ENCODE measurements at places on chromosomes 16 and 17.

GRCh38 chr16:35302859-35303258, 1843.4 kb downstream of the TP53TG3F start:
- DNase-seq, result no peak

- DNase-seq, result no peak
Measured at GRCh38 chr16:84499638-84500037, 4.8 kb downstream of the MEAK7 start.

DNA sequence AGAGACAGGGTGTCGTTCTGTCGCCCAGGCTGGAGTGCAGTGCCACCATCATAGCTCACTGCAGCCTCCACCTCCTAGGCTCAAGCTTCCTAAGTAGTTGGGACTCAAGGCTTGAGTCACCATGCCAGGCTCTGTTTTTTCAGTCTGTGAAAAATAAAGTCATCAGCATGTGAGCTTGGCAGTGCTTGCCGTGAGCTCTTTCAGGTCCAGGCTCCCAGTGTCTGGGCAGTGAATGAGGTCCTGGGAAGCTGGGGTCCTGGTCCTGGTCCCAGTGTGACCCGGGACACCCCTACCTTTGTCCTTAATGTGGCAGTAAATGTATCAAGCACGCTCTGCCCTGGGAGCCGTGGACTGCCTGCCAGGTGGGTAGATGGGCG, 22.9 kb upstream of the RPL13 start:
- DNase-seq, result no peak

GRCh38 chr17:45301674-45302073, 15.1 kb downstream of the MAP3K14 start:
- no peak for DNase-seq

GRCh38 chr17:64554028-64554637, 47.4 kb downstream of the CEP95 start:
- DNase-seq, result no peak

DNA sequence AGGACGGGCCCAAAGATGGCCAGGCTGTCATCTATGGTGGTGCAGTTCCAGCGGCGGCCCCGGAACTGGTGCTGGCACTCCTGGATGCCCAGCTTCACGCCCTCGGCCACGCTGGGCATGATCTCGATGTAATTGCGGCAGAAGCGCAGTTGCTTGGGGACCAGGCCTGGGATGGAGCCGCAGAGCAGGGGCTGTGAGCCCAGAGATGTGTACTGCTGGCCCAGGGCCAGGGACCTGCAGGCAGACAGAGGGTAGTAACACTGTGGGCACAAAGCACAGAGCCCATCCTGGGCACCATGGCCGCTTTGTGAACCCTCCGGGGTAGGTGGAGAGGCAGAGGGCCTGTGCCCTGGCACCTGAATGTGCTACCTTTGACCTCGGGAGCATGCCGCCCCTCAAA, 44.8 kb downstream of the WNT3 start:
- no peak for DNase-seq

GRCh38 chr16:55515111-55515510, 6.2 kb downstream of the LPCAT2 start:
- DNase-seq, result no peak

- DNase-seq, result no peak
Measured at GRCh38 chr17:8235676-8236075, 12.2 kb downstream of the CTC1 start.

- no peak for DNase-seq
Measured at GRCh38 chr17:28544402-28545140, 7.9 kb downstream of the UNC119 start.

DNA sequence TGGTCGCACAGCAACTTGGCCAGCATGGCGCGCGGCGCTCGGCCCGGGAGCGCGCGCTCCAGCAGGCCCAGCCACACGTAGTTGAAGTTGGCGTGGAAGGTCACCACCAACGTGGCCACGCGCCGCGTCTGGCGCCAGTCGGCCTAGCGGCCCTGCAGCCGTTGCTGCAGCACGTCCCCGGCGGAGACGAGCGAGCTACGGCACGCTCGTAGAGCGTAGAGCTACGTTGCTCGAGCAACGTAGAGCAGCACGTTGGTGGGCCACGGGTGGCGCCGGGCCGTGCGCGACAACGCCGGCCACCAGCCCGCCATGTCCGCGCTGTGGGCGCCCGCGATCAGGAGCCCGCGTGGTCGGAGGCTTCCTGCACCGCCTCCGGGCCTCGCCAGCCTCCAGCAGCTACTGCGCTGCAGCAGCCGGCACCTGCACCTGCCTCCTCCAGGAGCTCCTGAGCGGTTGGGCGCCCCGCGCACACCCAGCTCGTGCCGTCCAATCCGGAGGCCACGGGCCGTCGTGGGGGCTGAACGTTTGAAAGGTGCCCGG, 13.4 kb upstream of the SULT1A1 start:
- DNase-seq, result no peak

GRCh38 chr17:2237950-2238349, 65.6 kb downstream of the SMG6 start:
- DNase-seq, result no peak

DNA sequence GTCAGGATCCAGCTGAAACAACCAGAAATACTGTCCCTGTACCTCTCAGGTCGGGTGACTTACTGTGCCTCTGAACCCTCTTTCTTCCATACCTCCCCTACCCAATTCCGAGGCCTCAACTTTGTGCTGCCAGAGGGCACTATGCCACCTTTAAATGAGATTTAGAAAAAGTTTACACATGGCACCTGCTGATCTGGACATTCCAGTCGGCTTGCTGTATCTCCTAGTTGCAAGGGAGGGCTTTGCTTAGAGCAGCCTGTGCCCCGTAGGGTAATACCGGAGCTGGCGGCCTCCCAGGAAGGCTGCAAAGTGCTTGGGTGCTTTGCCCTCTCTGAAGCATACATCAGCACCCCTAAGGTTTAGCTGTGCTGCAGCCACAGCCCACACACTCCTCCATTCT, 306.0 kb upstream of the RBFOX1 start:
- no peak for DNase-seq

GRCh38 chr16:87795336-87795735, 29.6 kb upstream of the KLHDC4 start:
- no peak for DNase-seq

- DNase-seq, result no peak
Measured at GRCh38 chr17:58370716-58371115, 18.7 kb upstream of the SUPT4H1 start.

GRCh38 chr16:11551842-11552241, 34.9 kb downstream of the LITAF start:
- DNase-seq, result no peak

DNA sequence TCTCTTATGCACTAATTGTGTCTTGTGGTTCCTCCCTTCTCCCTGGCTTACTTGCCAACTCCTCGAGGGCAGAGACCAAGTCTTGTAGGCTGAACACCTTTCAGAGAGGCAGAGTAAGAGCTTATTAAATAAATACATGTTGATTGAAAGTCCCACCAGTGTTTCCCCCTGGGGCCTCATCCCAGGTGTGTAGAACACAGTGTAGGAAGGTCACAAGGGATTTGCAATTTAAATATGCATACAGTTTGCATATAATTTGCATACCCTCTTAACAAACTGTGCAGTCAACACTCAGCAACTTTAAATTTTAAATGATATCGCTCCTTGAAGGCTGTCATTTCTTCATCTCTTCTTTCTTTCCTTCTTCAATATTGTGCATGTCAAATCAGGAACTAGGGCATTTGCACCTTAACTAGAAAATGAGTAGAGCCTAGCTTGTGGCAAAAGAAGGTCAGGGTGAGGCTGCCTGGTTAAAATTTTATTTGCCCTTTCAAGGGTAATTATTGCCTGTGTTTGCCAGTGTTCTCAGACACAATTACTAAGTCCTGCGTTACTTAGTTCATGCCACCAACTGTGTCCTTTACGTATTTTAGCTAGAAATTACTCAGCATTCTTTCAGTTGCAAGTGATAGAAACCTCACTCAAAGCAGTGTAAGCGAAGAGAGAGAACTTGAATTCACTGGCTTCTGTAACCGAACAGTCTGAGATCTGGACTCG, 465.7 kb downstream of the HAPSTR1 start:
- DNase-seq, result no peak

DNA sequence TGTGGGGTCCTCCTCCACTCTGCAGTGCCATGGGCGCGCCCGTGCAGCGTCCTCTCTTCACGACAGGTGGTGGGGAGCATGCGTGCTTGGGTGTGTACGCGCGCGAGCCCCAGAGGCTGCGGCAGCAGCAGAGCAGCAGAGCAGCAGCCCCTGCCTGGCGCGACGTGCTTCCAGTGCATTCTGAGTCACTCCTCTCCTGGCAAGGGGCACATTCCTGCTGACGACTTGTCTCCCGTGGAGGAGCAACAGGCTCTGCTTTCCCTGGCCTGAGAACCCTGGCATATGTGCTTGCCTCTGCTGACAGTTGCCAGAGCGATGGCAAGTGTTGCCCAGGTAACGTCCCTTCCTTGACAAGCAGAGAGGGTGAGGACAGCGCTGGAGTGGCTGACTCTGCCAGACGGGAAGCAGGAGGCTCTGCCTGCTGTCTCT, 133.8 kb upstream of the PLCG2 start:
- DNase-seq, result peak; percentile 54

GRCh38 chr17:6257336-6257735, 177.6 kb downstream of the AIPL1 start:
- DNase-seq, result no peak

DNA sequence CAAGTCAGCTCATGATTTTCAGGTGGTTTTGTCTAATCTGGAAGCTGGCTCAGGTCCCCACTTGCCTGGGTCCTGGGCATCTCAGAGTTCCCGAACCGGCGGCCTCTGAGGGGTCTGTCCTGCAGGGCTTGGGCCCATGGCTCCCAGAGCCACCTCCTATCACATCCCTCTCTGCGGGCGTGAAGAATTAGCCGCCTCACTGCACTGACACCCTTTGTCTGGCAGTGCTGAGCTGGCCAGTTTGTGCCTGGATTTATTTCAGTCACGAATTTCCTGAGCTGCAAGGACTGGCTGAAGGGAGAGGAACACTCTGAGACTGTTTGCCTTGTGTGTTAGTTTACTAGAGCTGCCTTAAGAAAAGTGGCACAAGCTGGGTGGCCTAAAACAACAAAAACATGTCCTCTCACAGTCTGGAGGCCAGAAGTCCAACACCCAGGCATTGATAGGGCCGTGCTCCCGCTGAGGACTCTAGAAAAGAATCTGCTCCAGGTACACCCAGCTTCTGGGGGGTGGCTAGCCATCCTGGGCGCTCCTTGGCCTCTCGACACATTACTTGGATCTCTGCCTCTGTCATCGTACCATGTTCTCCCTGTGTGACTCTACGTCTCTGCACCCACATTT, 217.5 kb upstream of the DYNLRB2 start:
- no peak for DNase-seq

- DNase-seq, result no peak
Measured at GRCh38 chr17:8828517-8828875, 29.3 kb upstream of the MFSD6L start.

DNA sequence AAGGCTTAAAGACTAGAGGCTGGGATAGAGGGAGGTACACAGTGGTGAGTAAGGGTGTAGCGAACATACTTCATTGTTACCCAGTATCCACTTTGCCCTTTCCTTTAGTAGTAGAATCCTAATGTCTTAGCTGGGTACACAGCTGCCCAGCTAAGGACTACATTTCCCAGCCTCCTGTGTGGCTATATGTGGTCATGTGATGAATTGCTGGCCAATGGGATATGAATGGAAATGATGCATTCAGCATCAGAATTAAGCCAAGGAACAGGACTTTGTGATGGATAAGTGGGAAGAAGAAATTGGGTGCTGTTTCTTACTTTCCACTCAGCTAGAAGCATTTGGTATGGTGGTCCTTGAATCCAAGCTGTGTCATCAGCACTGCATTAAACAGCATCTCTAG, 55.9 kb downstream of the FOXL1 start:
- no peak for DNase-seq

DNA sequence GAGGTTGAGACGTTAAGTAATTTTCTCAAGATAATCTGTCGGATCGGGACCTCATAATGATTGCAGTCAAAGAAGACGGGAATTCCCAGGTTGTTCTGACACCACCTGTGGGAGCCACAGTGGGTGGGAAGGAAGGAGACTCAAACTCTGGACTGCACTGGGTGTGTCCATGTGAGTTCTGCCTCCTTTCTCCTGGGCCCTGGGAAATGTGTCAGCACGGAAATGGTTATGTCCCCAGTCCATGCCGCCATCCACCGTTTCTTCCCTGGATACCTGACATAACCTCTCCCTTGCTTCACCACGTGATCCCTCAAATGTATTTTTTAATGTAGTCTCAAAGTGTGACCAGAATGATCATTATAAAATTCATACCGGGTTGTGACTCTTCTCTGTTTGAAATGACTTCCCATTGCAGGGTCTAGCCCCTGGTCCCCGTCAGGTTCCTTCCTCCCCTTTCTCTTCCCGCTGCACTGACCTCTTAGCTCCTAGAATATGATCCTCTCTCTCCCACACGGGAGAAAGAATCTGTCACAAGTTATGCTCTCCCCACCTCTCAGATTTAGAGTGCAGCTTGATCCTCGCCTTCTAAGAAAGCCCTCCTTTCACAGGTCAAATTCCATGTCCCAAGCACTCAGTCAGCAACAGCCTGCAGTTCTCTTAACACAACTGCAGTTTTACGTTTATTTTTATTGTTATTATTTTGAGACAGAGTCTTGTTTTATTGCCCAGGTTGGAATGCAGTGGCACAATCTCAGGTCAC, 820.0 kb upstream of the EEF2KMT start:
- no peak for DNase-seq

DNA sequence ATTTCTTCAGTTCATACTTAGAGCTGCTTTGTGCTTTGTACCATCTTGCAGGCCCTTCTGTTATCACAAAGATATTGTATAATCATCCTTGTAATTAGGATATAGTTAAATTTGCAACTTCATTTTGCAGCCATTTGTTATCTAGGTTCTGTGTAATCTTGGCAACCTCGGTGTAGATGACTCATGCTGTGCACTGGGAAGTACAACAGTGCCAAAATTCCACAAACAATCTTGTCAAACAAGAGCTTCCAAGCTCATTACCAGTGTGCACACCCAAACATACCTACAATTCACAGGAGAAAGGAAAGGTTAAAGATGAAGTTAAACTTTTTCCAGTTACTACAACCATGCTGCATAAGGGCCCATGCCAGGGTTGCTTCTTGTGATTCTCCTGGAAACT, 1231.8 kb downstream of the CDH11 start:
- no peak for DNase-seq

- DNase-seq, result no peak
Measured at GRCh38 chr17:49000943-49001342, 3.8 kb downstream of the IGF2BP1 start.

DNA sequence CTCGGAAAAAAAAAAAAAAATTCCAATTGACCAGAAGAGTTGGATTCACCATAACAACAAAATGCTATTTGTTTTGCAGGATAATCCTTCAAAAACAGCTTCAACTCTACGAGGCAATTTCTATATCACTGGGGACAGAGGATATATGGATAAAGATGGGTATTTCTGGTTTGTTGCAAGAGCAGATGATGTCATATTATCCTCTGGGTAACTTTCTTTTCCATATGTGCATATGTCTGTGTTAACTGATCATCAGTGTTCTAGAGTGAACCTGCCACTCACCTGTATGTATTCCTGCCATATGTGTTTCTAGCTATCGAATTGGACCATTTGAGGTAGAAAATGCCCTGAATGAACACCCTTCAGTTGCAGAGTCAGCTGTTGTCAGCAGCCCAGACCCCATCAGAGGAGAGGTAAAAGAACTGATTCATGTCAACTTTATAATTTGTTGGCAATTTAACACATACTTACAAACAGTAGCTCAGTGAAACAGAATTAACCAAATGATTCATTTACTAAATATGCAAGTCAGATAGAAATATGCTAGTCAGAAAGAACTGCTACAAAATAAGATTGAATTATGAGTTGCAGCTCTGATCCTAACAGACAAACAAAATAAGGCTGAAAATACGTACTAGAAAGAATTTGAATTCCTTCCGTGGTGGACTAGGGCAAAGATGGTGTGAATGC, 14.2 kb downstream of the ERI2 start:
- no peak for DNase-seq

- no peak for DNase-seq
Measured at GRCh38 chr17:18186627-18186982, 3.0 kb downstream of the ALKBH5 start.

GRCh38 chr17:21061971-21062526, 19.2 kb upstream of the USP22 start:
- no peak for DNase-seq

Measured in BJ (cell line).